ENCODE measurements at places on chromosomes 3 and 15.

DNA sequence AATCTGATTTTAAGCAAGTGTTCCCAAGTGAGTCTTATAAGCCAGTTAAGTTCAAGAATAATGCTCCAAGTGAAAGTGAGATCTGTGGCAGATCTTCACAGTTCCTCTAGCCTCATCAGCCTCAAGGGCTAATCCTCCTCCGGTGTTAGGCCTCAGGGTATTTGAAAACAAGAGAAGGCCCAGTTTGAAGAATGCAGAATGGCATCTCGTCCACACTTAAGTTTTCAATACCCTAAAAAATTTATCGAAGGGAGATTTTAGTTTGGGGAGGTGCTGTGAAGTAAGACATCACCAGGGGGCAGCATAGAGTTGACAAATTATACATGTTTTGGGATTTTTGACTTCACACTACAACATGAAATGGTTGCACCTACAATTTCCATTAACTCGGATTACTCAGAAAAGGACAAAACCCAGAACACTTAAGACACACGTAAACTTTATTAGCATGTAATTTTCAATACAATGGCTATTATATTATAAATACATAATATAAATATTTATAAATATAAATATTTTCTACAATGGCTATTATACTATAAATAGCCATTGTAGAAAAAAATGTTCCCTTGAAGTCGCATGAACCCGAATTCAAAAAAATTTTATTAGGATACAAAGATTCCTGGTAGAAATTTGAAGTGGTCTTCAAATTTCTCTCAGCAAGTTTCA, 2.3 kb upstream of the TMEM266 start:
- no peak for DNase-seq

GRCh38 chr3:36147934-36148558, 232.3 kb upstream of the STAC start:
- DNase-seq = no peak

GRCh38 chr15:76336254-76337058, at the start of gene ISL2:
TSS of gene ISL2 (plus strand) at chr15:76336773. CDS start at chr15:76336884, 111 bp downstream.
- DNase-seq = peak; percentile 54

DNA sequence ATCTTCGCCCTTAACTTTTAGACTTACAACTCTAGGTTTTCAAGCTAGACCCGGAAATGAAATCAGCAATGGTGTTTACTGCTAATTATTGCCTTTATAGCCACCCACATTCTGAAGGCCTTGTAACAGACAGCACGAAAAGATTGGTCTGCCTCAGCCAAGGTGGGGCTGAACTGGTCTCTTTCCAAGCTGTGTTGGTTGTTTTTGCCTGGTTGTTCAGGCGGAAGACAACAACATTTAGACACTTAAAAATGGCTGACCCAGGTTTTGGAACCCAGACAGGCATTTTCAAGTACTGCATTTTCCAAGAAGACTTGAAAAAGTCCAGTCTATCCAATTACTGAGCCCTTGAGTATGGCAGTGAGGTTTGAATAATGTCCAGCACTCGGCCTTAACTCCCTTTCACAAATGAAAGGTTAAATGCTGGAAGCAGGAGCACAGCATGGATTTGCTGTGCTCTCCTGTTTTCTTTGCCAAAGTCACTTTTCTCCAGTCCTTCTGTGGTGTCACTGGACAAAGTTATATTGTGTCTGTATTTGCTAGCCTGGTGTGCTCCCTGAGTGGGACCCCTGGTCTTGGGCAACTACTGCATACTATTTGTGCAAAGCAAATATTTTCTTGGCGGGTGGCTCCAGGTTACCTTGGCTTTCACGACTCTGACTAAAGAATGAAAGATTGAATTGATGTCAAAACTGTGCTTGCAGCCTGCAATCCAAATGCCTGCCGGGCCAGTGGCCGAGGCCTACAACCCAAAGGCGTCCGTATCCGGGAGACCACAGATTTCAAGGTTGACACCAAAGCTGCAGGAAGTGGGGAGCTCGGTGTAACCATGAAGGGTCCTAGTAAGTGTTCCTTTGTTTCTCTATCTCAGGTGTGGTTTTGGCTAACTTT, 93.5 kb downstream of the FLNB start:
- no peak for DNase-seq

GRCh38 chr3:116425126-116425525, 20.2 kb downstream of the LSAMP start:
- DNase-seq = no peak

- DNase-seq = no peak
Observed at GRCh38 chr3:112405845-112406244, 72.9 kb downstream of the CD200 start.

DNA sequence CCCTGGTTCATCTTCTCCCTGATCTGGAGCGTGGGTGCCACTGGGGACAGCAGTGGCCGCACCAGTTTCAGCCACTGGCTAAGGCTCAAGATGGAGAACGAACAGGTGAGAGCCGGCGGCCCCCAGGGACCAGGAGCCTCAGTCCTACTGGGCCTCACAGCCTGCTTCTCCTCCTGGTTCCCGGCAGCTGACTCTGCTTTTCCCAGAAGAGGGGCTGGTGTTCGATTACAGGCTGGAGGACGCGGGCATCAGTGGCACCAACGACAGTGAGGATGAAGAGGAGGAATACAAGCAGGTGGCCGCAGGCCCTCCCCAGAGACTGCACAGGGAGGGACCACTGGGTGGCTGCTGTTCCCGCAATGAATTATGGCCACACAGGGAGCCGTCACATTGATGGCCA, 54.4 kb downstream of the DNAH1 start:
- DNase-seq = no peak

DNA sequence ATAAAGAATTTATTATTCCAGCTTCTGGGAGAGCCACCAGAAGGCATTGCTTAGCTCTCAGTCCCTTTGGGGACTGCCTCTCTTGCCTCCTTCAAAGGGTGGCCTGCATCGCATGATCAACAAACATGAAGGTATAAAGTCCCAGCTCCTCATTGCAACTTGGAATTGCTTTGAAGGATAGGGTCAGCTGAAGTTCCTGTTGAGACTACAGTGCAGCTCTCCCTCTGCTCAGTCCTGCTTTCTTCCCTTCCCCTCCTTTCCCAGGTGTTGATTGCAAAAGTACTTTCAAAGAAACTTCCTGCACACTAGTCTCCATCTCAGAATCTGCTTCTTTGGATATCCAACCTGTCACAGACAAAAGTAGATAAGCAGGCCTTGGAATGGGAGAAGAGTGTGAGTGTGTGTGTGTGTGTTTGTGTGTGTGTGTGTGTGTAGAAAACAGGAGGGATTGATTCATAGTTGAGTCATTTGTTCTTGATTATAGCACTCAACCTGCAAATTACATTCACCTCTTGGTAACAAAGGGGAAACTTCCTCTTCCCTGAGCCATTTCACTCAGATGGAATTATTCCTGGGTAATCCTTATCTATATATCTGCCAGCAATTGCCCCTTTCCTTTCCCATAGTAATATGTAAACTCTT, 13.7 kb downstream of the CCR8 start:
- no peak for DNase-seq
